ENCODE measurements at places on chromosomes 5 and 9. TPM values are rescaled to one million over a fixed set of nuclear protein-coding genes. Genes with fewer than 3 reads are reported as not detected.

The PCDHGA12 gene
- 6.9 TPM for total RNA-seq

The IFNA13 gene
- total RNA-seq, result not detected

The SLC6A19 gene
- total RNA-seq, result not detected

The ELP1 gene
- total RNA-seq, result 52.7 TPM

The SAXO1 gene
- total RNA-seq, result not detected

The TMEM215 gene
- 1.1 TPM for total RNA-seq

The STC2 gene
- total RNA-seq, result 0.31 TPM

All from occipital lobe (tissue), 3 donors.